CD8-positive, alpha-beta memory T cell (primary cell): ENCODE measurements at places on chromosomes 12 and 14.
A peak's percentile ranks its signal among the peaks of the same experiment; 100 is the strongest.

- H3K36me3 ChIP-seq = no peaks in the 10 kb centered on the region
- no peaks in the 10 kb centered on the region for H3K4me1 ChIP-seq
- H3K4me3 ChIP-seq = no peak overlapping the region
Observed at GRCh38 chr12:75121036-75121705, 88.5 kb downstream of the KCNC2 start.

DNA sequence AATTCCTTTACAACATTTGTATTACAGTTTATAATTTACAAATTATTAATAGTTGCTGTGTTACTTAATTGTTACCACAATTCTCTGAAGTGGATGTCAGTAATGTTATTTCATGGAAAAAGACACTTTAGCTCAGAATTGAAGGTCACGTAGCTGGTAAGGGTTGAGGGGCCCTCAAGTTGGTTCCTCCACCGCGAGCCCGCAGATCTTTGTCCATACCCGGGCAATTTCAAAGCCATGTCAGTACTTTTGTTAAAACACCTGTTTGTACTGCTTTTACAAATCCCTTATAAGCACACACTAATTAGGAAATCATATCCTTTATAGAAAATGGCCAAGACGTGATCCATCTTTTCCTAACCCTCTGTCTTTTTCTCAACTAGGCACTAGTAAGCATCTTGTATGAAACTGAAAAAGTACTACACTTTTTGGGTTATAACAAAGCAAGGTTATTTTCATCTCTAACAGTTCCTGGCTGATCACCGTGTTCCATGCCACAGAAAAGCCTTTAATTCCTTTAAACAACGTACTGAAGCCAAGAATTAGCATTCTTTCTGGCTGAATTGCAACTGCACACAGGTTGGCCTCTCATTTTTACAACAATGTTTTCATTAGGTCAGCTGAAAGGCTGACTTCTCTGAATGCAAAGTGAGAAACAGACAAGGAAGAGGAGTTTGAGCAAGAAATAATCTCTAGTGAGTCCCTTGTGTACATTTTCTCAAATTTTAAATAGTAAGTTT lies 76.1 kb downstream of the CNTN1 start:
- H3K36me3 ChIP-seq = no peaks in the 10 kb centered on the region
- no peaks in the 10 kb centered on the region for H3K27me3 ChIP-seq
- H3K4me3 ChIP-seq = no peak overlapping the region
- no peaks in the 10 kb centered on the region for H3K4me1 ChIP-seq
- H3K27ac ChIP-seq = no peak overlapping the region
- DNase-seq = no peak

DNA sequence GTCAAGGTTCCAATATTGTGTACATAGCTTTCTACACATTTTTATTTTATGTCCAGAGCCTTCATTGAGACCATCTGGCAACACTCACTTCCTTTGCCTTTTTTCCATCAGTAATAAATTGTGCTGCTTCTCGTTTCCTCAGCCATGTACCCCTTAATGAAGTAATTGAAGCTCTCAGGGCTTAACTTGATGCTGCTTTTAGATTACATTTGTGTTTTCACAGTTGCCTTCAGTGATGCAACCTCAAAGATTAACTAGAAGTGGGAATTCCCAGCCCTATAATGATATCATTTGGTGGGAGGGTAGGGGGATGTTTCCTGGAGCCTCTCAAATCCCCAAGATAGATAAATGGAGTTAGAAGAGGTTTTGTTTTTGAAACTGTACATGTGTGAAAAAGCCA lies 80.2 kb upstream of the KRR1 start:
- DNase-seq = no peak
- no peaks in the 10 kb centered on the region for H3K36me3 ChIP-seq
- no peak overlapping the region for H3K27ac ChIP-seq
- H3K4me1 ChIP-seq = no peaks in the 10 kb centered on the region

DNA sequence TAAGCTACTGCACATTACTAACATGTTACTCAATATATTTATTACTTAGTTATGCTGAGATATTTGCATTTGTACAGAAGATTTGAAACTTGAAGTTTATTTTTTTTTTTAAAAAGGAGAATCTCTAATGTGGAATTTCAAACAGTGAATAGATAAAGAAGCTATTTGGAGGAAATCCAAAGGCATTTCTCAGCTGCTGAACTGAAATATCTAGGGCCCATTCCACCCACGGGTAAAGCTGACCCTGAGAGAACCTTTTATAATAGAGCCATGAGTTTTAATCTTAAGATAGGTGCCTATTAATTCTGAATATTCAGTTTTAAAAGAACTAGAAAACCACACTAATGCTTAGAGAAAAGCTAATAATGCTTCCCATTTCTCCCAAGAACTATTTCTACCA lies 225.4 kb upstream of the CAND1 start:
- no peak overlapping the region for H3K27ac ChIP-seq
- H3K4me1 ChIP-seq = no peaks in the 10 kb centered on the region
- DNase-seq = no peak
- no peaks in the 10 kb centered on the region for H3K27me3 ChIP-seq

DNA sequence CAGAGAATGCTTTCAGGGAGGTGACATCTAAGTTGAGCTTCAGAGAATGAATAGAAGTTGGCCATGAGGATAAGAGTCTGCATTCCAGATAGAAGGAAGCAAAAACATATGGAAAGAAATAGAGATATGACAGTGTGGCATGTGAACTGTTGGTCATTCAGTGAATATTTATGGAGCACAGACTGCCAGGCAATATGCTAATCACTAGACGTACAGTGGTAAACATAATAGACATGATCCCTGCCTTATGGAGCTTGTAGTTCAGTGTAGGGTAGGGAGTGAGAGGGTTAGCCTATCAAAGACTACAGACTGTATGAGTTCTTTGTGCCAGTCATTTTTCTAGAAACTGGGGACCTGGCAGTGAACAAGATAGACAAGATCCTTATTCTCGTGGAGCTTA lies 53.9 kb downstream of the VEZT start:
- peaks cover 23% of the 10 kb centered on the region for H3K36me3 ChIP-seq
- no peaks in the 10 kb centered on the region for H3K4me1 ChIP-seq
- no peak overlapping the region for H3K4me3 ChIP-seq
- no peak for DNase-seq
- H3K27me3 ChIP-seq = no peaks in the 10 kb centered on the region
- no peak overlapping the region for H3K27ac ChIP-seq

DNA sequence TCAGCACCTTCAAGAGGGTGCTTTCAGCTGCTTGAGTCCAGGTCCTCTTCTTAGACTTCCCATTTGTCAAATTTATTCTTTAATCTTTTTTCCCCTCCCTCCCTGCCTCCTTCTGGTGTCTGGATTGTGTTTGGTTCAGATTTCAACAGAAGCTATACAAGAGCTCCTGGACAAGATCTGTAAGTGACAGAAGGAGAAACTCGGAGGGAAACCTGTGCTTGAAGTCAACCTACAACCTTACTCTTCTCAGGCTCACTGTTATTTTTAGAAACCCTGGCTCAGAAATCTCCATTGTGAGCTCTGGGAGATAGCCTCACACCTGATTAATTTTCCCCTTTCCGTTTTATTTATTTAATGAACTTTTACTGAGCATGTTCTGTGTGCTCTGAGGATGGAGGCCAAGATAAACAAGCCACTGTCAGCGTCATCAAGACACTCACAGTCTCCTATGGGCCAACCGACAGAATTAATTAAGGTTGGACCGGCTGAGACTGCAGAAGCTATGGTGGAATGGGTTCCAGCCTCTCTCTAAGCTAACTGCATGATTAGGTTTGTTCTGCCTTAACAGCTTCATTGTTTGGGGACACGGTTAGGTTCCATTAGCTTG lies 13.5 kb downstream of the PDE1B start:
- H3K4me3 ChIP-seq = no peak overlapping the region
- H3K27ac ChIP-seq = no peak overlapping the region
- no peak for DNase-seq
- H3K4me1 ChIP-seq = peaks cover 14% of the 10 kb centered on the region

DNA sequence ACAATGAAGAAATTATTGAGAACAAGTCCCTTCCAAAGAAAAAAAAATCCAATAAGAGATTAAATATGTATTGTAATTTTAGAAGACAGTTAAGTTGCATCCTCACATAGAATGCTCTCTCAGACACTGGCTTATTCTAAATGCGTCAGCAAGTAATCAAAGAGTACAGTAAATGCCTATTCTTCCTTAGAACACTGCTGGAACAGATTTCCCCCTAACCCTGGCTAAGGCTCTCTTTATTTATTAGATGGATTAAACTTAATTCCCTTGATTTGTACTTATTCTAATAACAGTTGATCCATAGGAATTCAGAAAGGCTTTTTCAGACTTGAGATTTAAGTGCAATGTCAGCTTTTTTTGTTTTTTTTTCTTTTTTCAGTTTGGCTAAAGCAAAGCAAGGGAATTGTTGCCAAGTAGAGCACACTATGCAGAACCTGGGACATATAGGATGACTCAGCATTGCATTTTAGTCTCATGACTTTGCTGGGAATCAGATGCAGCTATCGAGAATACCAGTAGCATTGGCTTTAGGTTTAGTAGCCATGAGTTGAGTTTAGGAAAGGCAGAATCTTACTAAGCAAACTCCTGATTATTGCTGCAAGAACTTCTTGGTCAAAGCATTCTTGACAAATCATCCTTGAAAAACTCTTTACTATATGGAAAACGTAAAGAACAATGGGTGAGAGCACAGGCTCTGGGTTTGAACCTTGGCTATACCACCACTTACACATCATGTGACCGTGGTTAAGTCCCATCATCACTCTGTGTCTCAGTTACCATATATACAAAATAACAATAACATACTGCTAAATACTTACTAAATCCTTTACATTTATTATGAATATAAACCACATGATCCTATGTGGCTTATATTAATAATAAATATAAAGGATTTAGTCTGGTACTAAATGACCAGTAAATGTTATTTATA lies 26.7 kb downstream of the MED21 start:
- no peaks in the 10 kb centered on the region for H3K36me3 ChIP-seq
- no peaks in the 10 kb centered on the region for H3K4me1 ChIP-seq
- H3K27me3 ChIP-seq = no peaks in the 10 kb centered on the region
- H3K4me3 ChIP-seq = no peak overlapping the region

GRCh38 chr14:53628732-53629430 lies 327.7 kb downstream of the BMP4 start:
- DNase-seq = no peak
- H3K4me3 ChIP-seq = no peak overlapping the region
- no peak overlapping the region for H3K27ac ChIP-seq
- no peaks in the 10 kb centered on the region for H3K27me3 ChIP-seq

- no peak for DNase-seq
- no peaks in the 10 kb centered on the region for H3K4me1 ChIP-seq
- no peak overlapping the region for H3K27ac ChIP-seq
- no peaks in the 10 kb centered on the region for H3K27me3 ChIP-seq
- H3K4me3 ChIP-seq = no peak overlapping the region
- H3K36me3 ChIP-seq = no peaks in the 10 kb centered on the region
Observed at GRCh38 chr12:93908846-93909567, 231.8 kb downstream of the CRADD start.

- no peaks in the 10 kb centered on the region for H3K36me3 ChIP-seq
- no peak for DNase-seq
- H3K4me3 ChIP-seq = no peak overlapping the region
- no peaks in the 10 kb centered on the region for H3K4me1 ChIP-seq
- no peaks in the 10 kb centered on the region for H3K27me3 ChIP-seq
- H3K27ac ChIP-seq = no peak overlapping the region
Observed at GRCh38 chr12:2580821-2581220, 213.9 kb upstream of the FKBP4 start.

DNA sequence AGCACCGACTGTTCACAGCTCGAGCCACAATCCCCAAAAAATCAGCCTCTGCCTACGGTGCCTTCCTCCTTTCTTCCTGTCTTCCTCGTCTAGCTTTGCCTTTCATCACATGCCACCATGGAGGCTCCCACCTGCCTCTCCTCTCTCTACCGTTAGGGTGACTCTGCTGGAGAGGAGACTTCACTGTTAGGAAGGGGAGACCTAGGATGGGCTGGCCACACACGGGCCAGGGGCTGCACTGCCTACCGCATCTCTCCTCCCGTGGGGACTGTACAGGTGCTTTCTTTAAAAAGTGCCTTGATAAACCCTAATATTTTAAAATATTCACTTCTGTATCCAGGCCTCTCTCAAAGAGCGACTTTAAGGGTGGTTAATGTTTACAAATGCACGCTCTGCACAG lies 1104.7 kb downstream of the BCL11B start:
- H3K27ac ChIP-seq = no peak overlapping the region
- H3K27me3 ChIP-seq = no peaks in the 10 kb centered on the region
- peaks cover 80% of the 10 kb centered on the region for H3K4me1 ChIP-seq
- no peaks in the 10 kb centered on the region for H3K36me3 ChIP-seq
- DNase-seq = no peak
- peak overlapping the region; percentile 35 for H3K4me3 ChIP-seq
